ENCODE measurements at places on chromosomes 2 and 18.

DNA sequence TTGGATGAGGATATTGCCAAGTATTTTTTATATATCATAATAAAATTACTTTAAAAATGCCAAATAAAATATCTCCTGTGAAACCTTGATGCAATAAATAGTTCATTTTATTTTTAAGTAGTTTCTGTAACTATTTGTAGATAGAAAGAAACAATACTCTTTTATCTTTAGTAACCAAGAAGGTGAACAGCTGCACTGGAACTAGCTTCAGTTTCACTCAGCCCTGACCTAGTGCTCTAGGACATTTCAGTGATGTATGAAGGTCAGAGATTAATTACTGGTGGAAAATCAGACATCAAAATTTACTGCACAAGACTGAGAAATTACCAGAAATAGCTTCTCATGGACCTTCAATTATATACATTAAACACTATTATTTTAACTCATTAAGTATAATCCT lies 1305.0 kb downstream of the CNTNAP5 start:
- DNase-seq: no peak

- DNase-seq: no peak
These were observed 1.2 kb downstream of the MLPH start for GRCh38 chr2:237488295-237488694.

DNA sequence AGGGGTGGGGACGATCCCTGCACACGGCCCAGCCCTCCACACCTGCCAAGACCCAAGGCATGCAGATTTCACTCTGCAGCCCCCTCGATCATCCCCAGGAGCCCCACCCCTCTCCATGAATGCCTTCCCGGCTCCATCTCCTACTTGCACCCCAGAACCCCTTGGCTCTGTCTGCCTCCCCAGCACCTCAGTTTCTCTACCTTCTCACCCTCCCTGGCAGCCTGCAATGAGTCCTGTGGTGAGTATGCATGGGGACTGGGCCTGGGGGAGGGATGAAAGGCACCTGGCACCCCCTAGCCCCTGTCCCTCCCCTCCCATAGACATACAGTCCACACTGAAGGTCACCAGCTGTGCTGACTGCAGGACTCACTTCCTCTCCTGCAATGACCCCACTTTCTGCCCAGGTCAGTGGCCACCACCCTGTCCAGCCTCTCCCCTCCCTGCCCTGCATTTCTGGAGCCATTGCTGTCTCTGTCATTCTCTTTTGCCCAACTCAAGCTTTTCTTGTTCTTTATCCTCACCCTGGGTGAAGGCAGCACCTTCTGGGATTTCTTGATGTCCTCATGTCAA lies 1.0 kb downstream of the TEX51 start:
- no peak for DNase-seq

GRCh38 chr2:179861027-179861415 lies 391 bp downstream of the ZNF385B start:
- no peak for DNase-seq

DNA sequence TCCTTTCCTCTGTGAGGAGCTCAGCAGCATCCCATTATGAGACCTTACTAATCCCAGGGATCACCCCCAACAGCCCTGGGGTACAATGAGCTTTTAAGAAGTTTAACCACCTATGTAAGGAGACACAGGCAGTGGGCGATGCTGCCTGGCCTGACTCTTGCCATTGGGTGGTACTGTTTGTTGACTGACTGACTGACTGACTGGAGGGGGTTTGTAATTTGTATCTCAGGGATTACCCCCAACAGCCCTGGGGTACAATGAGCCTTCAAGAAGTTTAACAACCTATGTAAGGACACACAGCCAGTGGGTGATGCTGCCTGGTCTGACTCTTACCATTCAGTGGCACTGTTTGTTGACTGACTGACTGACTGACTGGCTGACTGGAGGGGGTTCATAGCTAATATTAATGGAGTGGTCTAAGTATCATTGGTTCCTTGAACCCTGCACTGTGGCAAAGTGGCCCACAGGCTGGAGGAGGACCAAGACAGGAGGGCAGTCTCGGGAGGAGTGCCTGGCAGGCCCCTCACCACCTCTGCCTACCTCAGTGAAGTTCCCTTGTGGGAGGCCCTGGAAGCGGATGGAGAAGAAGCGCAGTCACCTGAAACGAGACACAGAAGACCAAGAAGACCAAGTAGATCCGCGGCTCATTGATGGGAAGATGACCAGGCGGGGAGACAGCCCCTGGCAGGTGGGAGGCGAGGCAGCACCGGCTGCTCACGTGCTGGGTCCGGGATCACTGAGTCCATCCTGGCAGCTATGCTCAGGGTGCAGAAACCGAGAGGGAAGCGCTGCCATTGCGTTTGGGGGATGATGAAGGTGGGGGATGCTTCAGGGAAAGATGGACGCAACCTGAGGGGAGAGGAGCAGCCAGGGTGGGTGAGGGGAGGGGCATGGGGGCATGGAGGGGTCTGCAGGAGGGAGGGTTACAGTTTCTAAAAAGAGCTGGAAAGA lies 7.6 kb downstream of the PROC start:
- DNase-seq: no peak

DNA sequence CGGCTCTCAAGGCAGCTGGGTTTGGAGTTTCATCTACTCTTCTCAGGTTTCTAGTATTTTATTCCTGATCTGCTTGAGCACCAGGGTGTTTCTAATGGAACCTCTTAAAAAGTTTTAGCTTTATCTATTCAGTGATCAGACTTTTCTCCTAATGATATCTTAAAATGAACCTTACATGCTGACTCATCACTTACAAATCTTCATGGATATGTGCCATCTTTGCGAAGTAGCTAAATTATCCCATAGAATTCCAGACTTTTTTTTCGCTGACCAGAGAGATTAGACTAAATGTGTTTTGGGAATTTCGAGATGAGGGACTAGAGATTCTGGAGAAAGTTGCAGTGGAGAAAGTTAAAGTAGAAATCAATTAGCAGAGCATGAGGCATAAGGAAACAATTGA lies 401.0 kb downstream of the GRB14 start:
- no peak for DNase-seq

DNA sequence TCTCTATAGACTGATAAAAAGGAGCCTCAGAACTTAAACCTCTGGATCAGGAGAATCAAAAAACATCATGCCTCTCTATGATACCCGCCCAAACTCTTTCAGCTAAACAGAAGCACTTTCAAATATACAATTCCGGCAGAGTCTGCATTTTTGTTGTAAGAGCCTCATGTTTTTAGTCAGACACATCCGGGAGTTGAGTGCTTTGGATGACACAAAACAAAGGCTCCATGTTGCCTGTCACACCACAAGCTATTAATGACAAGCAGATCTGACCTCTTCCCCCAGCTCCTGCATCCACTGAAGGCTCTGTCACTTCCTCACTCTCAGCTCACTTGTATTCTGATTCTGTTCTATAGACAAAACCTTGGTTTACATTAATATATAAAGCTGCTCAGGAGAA lies 33.2 kb downstream of the SLC38A11 start:
- no peak for DNase-seq

GRCh38 chr2:8169443-8169842 lies 512.4 kb upstream of the ID2 start:
- DNase-seq: no peak

DNA sequence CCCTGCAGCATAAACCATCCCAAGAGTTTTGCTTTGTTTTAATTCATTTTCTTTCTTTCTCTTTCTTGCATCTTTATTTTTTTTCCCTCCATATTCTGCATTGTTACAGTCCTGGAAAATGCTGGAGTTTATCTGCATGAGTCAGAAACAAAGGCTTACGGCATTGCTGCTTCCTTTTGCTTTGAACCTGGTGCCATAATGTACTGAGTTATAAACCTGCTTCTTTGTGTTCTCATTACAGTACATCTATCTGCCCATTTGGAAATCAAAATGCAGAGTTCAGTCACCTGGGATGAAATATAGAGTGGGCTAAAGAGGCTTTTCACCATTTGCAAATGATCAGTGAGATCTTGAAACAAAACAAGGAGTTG lies 1009.2 kb upstream of the FANCL start:
- DNase-seq: no peak

GRCh38 chr2:67374949-67375348 lies 22.2 kb upstream of the ETAA1 start:
- DNase-seq: no peak

GRCh38 chr18:7641813-7642212 lies 74.7 kb downstream of the PTPRM start:
- DNase-seq: no peak

- no peak for DNase-seq
These were observed 92.3 kb downstream of the CCDC93 start for GRCh38 chr2:117921520-117921919.

GRCh38 chr2:157087373-157088002 lies 170.0 kb upstream of the GALNT5 start:
- no peak for DNase-seq

DNA sequence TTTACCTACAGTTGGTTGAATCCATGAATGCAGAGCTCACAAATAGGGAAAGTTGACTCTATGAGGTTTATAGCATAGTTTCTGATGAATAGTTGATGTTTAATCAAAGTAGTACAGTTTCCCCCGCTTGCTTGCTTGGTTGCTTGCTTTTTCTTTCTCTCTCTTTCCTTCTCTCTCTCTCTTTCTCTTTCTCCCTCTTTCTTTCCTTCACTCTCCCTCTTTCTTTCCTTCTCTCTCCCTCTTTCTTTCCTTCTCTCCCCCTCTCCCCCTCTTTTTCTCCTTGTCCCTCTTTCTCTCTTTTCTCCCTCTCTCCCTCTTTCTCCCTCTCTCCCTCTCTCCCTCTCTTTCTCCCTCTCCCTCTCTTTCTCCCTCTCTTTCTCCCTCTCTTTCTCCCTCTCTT lies 999.9 kb upstream of the CELF4 start:
- no peak for DNase-seq

- no peak for DNase-seq
These were observed 70.6 kb upstream of the ID2 start for GRCh38 chr2:8611246-8611645.

DNA sequence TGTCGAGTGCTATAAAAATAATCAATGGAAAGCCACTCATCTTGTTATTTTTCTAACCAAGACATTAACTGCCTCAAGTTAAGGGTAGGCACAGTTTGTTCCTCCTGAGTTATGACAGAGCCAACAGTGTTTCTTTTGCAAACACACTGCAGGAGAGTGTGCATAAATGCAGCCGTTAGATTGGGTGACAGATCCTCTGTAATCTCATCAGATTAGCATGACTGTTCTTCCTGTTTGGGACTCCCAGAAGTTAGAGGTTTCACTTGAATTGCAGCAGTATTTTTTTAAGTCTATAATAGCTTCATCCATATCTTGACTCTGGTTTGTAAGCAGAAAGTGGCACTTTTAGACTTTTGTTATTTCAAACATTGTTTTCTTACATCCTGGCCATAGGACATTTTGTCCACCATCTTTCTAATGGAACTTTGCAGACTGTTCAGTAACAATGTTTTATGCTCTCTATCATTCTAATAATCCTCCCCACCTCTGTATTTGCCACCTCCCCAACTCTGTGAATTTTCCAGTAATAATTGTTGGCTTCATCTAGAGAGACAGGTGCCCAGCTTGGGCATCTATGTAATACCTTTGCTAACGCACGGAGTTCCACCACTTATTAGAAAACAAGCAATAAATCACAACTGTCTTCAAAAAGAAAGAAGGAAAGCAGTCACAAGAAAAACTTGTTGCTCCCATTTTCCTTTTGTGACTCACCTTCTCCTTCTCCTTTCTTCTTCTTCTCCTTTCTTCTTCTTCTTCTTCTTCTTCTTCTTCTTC lies 560.0 kb downstream of the ADCYAP1 start:
- no peak for DNase-seq

DNA sequence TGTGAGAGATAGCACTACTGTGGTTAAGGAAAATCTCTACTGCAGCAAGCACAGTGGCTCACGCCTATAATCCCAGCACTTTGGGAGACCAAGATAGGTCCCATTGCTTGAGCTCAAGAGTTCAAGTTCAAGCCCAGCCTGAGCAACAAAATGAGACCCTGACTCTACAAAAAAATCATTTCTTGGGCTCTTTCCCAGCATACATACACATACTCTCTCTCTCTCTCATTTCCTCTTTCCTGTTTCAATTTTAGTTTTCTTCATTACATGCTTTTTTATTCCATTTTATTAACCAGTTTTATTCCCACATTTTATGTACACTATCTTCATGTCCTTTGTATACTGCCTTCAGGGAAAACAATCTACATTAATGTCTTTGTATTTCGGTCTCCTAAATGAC lies 14.6 kb downstream of the WDR33 start:
- DNase-seq: no peak

DNA sequence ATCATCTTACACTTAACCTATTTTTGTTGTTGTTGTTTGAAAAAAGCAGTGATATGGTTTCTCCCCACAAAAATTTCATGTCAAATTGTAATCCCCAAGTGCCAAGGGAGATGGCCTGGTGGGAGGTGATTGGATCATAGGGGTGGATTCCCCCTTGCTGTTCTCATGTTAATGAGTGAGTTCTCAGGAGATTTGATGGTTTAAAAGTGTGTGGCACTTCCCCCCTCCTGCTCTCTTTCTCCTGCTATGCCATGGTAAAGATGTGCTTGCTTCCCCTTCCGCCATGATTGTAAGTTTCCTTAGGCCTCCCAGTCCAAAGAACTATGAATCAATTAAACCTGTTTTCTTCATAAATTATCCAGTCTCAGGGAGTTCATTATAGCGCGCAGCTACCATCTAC lies 1362.7 kb upstream of the FAM98A start:
- DNase-seq: no peak

DNA sequence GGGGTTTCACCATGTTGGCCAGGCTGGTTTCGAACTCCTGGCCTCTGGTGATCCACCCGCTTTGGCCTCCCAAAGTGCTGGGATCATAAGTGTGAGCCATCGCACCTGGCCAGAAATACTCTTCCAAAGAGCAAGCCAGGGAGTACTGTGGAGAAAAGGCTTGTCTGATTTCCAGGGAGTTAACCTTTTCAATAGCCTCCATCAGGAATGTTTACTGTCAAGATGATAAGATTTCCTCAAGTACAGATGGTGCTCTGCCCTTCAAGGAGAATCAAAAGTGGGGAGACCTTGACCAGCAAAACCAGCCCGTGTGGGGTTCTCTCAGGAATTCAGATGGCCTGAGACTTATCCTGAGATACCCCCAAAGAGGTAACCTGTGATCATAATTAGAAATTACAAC lies 237.2 kb downstream of the PRKCE start:
- DNase-seq: no peak

- no peak for DNase-seq
These were observed 49.2 kb downstream of the AAK1 start for GRCh38 chr2:69594341-69594740.

DNA sequence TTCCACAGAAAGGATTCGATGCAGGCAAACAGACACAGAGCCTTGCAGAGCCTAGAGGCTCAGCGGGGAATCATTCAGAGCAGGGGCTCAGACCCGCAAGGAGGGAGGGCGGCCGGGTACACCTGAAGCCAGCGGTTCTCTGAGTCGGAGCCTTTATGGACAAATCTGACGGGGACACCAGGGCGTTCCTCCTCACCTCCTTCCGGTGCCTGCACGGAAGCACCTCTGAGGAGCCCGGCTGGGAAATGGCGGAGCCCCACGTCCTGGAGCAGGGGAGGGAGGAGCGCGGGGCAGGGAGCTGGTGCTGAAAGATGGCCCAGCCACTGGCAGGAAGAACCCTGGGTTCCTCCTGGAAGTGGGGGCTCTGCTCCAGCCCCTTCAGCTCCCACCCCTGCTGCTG lies 193.5 kb upstream of the ALKAL2 start:
- no peak for DNase-seq

Measured in stimulated activated CD8-positive, alpha-beta memory T cell treated with anti-CD3 and anti-CD28 coated beads, Interleukin-7, amount 100 ng/mL, for 1 hour (primary cell).